ENCODE measurements at places on chromosomes 16 and 17. TPM values are rescaled to one million over a fixed set of nuclear protein-coding genes. Genes with fewer than 3 reads are reported as not detected.

DNA sequence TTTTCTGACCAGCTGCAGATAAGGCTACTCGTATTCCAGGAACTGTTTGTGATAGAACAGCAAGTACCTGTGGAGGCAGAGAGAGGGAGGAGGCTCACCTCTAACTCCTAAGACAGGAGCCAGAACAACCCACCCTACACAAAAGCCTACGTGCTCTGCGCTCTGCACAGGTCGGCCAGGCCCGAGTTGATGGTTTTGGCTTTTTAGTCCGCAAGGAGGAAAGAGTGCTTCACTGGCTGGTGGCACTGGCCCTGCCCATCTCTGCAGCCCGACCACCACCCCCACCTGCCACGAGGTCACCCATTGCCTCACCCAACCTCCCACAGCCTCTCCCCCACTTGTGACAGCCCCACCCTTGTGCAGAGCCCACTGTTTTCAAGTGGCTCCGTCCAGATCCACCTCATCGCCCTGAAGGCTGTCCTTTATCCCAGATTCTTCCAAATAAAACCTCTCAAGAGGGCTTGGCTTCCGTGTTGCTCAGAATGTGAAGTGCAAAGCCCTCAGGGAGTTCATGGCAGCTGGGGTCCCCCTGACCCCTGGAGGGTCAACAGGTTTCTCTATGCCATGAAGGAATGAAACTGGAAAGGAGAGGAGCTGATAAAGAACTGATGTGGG is 39.7 kb downstream of the USP22 start:
- no peak for DNase-seq

DNA sequence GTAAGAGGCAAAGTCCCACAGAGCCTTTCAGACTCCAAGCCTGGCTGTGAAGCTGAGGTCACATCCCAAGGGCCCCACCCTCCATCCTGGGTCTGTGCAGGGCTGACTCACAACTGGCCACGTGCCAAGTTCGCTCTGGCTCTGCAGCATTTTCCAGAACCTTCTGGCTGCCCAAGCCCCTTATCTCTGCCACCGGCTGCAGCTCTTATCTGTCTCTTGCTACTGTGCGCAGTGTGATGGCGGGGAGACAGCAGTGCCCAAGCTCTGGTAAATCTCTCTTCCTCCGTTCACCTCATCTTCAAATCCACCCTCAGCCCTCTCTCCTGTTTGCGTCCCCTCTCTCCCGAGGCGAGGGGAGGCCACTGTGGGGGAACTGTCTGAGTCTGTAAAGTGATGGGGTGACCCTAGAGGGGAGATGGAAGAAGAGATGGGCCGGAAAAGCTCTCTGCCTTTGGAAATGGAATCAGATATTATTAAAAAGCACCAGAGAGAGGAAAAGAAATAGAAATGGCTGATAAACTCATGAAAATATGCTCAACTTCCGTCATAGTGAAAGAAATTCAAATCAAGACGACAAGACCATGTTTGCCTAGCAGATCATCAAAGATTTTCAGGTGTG is 162.7 kb upstream of the CDC42EP4 start:
- DNase-seq, result no peak

DNA sequence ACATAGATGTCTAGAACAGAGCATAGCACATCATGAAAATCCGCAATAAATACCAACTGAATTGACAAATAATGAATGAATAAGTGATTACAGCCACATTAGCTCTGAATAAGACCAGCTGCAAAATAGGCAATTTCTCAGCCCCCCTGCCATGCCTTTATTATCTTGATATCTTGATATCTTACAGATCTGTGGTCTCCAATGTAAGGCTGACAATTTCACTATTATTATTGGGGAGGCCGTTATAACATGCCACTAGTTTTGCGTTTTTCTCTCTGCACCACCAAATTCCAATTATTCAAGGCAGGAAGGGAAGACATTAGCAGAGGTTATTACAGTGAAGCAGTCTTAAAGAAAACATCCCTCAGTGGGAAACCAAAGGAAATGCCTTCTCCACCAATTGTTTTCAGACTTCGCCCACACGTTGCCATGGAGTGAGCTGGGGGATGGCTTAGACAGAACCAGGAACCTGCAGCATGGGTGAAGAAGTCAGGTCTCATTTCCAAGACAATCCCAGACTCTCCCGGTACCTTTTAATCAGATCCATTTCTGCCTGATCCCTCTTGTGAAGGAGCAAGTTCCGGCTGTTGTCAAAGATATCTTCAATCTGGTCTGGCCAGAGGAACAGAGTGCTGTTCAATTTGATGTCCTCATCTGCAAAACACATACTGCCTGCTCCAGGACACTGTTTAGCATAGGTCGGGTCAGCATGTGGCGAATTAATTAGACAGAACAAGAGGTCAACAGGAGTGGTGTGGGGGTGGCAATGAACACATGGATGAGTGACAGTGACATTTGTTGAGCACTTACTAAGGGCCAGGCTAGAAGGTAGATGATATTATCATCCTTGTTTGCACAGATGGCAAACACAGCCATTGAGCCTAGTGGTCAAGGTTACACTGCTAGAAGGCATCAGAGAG is 46.4 kb downstream of the DNAH3 start:
- DNase-seq, result no peak

DNA sequence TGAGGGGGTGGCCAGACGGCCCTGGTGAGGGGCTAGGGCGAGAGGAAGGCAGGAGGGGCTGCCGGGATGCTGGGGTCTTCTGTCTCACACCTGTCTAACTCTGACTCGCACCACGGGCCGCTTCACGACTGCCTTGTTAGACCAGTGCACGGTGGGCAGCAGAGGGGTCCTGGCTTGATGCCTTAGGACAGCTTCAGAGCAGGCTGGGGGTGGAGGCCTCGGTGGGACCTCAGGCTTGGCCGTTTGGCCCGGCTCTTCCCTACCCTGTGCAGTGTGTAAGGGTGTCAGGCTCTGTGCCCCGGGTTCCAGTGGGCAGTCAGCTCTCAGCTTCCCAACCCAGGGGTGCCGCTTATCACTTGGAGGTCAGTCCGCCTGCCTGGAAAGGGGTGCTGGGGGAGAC is 100.7 kb downstream of the OR1D5 start:
- DNase-seq, result no peak

DNA sequence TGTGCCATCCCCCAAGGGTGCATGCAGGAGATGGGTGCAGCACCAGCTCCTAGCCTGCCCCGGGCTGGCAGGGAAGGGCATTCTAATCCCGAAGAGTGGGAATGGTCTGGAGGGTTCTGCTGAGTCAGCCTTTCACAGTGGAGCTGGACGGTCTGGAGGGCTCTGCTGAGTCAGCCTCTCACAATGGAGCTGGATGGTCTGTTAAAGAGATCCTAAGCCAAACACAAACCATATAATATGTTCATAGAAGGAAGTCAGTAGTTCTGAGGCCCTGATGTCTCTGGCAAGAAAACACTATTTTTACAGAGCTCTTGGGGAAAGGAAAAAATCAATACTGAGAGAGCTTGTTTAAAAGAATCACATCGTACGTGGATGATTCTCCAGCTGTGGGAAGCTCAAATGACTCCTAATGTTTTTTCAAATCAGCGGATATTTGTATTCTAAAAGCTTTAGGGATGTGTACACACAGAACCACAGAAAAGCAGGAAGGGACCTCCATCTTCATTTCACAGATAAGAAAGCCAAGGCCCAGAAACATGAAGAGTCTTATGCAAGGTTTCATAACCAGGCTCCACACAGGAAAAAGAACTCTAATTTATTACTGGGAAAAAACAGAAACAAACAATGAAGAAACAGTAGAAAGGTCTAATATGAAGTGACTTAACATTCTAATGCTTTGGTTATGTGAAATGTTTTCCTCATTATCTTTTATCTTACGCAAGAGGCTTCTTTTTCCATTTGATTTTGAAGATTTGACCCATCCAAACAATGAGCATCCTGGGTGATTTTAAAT is 176.3 kb downstream of the VPS53 start:
- DNase-seq, result no peak

DNA sequence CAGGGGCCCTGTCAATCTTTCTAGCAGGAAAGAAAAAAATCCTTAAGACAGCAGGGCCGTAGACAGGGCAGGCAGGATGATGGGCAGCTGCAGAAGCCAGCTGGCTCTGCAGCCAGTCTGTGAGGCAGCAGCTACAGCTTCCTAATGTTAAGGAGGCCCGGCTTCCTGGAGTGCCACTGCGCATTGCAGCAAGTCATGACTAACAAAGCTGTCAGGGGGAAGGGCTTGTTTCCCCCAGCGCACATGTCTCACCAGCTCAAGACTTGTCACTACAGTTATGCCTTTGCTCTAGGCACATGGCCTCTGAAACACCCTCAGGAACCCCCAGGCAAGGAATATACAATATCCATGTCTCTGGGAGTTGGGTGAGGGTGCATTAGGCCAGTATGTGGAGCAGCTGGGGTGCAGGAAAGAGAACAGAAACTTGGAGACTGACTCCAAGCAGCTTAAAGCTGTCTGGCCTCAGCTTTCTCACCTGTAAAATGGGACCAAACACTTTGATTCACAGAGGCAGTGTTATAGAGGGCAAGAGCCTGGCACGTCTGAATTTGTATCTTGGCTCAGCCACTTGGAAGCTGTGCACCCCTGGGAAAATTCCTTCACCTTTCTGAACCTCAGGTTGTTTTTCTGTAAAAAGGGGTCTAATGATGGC is 220.0 kb downstream of the HAPSTR1 start:
- DNase-seq, result no peak

DNA sequence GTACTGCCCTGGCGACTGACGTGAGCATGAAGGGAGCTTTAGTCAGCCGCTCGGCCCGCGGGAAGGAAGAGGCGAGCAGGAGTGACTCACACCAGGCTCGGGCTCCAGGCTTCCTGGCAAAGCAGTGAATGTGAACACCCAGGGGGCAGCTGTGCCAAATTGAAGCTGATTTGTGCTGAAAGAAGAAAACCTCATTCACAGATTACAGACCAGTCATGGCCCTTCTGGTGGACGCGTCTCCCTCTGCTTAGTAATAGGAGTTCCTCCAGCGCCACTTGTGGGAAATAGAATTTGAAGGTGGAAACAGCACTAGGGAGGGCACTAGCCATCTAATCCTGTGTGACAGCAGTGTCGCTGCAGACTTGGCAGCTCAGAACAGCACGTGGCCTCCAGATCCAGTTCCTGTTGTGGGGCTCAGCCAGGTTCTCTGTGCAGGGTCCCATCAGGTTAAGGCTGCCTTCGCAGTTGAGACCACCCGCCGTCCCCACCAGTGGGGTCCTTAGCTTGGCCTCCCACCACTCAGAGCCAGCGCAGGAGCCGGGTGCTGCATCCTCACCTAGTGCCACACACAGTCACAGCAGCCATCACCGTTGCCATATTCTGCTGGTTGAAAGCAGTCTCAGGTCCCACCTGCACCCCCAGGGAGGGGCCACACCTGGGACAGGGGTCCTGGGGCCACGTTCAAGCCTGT is 164.5 kb upstream of the CHMP6 start:
- DNase-seq, result no peak

DNA sequence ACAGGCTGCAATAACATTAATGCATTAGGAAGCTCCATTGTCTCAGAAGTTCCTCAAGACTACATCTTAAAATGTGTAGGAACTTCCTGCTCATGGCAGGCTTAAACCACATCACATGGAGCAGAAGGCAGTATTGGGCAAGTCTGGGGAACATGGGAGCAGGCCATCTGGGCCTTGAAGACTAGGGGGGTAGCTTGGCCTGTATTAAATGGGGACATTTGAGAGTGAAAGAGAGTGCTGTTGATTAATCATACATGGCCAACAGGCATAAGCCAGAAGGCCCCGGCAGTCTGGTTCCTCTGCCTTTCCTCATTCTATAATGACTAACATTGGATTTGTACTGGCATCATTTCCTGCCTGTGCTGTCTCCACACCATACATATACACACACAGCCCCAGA is 25.2 kb upstream of the SLC5A11 start:
- no peak for DNase-seq

DNA sequence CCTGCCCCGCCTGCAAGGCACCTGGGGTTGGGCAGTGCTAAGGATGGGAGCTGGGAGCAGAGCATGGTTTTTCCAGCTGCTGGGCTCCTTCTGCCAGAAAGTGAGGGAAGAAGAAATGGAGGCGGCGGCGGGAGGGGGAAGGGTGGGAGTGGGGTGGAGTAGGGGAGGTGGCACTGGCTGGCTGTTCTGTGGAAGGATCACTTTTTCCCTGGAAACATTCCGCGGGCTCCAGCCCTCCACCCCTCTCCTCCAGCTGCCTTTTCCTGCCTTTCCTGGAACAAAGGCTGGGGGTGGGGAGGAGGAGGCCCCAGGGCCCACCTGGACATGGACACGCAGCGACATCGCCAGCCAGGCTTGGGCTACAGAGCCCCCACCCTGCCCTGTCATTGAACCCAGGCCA is 41.1 kb downstream of the CFAP20 start:
- no peak for DNase-seq

DNA sequence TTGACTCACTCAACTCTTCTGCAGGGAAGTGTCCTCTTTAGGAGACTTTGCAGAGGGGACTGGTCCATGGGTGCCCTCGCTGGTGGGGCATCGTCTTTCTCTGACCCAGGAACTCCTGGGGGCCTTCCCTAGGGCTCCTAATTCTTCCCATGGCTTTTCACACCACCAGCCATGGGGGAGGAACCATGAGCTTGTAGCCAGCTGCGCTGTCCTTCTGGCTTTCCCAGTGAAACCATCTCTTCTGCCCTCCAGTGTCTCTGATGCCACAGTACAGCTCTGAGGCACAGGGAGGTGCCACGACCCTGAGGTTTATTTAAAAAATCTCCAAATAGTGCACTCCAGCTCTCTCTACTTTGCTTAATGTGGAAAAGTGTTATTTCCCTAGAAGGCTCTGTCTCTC is 78.6 kb downstream of the SDR42E1 start:
- no peak for DNase-seq

- DNase-seq, result no peak
These were observed 62.7 kb downstream of the DNAH17 start for GRCh38 chr17:78514521-78514920.

DNA sequence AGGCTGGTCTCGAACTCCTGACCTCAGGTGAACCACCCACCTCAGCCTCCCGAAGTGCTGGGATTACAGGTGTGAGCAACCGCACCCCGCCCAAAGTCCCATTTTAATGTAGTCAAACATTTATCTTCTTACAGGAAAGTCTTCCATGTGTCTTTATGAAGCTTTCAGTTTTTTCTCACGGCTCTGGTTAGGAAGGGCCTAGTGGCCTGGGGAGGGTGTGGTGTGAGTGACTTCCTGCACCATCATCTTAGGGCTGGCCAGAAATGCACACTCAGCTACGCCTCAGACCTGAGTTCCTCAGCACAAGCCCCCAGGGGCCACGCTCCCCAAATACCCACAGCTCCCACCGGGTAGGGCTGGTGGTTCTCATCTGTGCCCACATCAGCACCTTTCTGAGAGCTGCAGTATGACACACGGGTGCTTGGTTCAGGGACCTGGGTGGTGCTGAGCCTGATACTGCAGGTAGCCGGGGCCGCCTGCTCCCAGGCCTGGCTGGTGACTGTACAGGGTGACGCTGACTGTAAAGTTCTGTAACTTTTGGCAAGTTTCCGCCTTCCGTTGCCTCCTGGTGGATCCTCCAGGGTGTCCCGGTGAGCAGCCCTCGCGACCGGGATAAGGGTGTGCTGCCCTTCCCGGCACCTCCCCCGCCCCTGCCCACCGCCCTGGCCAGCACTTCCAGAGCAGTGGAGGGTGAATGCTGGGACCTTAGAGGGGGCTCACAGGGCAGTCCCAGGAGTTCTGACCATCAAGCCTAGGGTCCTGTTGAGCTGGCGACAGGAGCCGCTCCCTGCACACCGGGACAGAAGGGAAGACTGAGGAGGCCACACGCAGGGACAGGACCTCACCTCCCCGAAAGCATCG is 52.5 kb downstream of the ZNF778 start:
- no peak for DNase-seq

Gene MVP
- total RNA-seq, result 168 TPM

Gene ZNF423
- total RNA-seq, result 0.05 TPM

Gene SMURF2
- total RNA-seq, result 14.9 TPM

Gene CCL23
- total RNA-seq, result not detected

Gene SLC5A11
- total RNA-seq, result not detected
